Bronchial epithelial cell (primary cell): ENCODE measurements at places on chromosomes 2 and 18. TPM values are rescaled to one million over a fixed set of nuclear protein-coding genes. Genes with fewer than 3 reads are reported as not detected.

GKN1 gene
- not detected in 2 replicates for total RNA-seq

DES gene
- not detected in 2 replicates for total RNA-seq

CCT4 gene
- total RNA-seq: 122 and 183 TPM in 2 replicates

CNOT9 gene
- 37.6 and 53.7 TPM in 2 replicates for total RNA-seq

FAP gene
- total RNA-seq: 0.26 and 1.1 TPM in 2 replicates

KCNG2 gene
- not detected in 2 replicates for total RNA-seq

CD226 gene
- total RNA-seq: 0.53 and 0.64 TPM in 2 replicates

C18orf32 gene
- 9.0 and 14.3 TPM in 2 replicates for total RNA-seq

PROKR1 gene
- total RNA-seq: not detected in 2 replicates

REG1A gene
- total RNA-seq: not detected in 2 replicates

- no peak for DNase-seq
These were observed 8.6 kb upstream of the ZNF407 start for GRCh38 chr18:74589021-74589420.

DNA sequence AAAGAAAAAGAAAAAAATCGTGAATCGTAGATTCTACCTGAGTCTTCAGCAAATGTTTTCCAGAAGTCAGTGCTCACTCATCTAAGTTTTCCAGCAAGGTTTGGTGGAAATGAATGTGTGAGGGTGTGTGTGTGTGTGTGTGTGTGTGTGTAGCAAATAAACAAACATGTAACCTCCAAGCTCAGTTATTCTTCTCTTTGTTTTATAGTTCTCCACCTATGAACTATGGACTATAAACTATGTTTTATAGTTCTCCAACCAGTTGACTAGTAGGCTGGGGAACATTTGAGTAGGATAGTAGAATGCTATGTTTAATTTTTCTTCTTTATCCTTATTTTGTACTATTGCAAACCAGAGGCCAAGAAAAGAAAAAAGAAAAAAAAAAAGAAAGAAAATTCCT lies 44.6 kb upstream of the SERPINE2 start:
- DNase-seq: no peak

DNA sequence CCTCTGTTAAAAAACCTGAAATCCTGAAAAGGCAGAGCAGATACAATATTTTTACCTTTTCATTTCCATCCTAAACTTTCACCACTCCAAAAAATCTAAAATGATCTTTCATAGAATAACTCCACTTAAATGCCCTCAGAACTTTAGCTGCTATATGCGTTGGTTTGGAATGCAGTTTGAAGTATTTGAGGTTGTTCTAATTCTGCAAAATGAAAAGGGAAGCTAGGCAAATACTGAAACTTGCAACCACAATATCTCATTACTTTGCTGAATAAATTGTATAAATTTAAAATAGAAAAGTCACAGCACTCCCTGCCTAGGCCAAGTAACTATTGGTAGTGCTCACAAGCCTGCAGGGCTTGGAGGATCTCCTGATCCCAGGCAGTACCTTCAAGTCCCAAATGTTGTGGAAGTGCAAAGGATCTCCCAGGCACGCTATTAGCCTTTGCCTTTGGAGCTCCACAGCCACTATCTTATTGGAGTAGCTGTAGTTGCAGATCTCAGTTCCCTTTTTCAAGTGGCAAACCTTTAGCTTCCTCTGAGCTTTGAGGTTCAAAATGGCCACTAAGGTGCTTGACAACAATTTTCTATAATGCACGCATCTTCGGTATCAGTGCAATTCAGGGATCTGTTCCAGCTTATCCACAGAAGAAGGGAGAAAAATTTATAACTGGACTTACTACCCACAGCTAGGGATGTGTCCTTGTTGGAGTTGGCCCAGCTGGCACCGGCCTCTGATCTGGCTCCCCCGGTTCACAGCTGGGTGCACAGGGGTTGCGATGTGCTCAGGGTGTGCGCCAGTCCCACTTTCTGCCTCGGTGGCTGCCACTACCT lies 43.4 kb upstream of the ANKRD62 start:
- DNase-seq: no peak

DNA sequence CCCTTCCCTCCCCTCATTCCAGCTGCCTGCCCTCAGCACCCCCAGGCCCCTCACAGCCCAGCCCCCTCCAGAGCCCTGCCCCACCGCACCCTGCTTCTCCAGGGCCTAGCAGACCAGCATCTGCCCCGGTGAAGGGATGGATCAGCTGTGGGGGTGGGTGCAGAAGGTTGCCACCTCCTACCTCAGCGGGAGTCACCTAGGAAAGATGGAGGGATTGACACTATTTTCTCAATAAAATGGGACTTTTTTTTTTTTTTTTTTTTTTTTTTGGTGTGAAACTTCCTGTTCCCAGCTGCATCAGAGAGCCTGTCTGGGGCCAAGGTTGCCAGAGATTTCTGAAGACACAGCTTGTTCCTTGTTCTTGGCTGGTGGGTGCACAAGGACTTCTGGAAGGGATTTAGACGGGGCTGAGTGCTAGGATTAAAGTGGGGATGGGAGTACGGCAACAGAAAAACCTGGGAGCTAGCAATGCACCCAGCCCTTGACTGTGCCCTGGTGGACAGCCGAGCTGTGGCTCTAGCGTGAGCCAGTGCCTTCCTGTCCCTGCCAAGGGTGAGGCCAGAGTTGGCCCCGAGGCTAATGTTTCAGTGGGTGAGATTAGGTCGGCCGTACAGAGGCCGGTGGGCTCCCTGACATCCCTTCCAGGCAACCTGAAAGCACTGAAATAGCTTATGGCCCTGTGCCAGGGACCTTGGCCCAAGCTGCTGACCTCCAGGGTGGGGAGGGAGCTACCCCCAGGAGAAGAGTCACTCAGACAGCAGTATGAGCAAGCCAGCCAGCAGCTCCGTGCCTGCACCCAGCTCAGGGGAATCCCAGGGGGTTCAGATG lies 4.6 kb downstream of the B3GNT7 start:
- DNase-seq: no peak

DNA sequence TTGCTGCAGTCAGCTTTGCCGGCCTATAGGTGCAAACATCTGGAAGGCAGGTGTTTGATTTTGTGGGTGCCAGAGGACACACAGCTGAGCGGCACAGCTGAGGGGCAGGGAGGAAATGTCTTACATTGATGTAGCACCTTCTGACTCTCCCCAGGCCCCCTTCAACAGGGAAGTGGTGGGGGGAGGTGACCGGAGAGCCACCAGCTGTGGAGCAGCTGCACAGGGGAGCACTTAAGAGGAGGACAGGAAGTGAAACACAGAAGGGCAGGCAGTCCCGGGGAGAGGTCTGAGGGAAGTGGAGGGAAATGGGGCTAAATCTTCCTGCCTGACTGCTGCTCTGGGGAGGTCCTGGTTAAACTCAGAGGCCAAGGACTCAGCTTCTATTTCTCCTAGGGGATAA lies 409.1 kb downstream of the TNS1 start:
- no peak for DNase-seq

GRCh38 chr18:56455874-56456273 lies 182.5 kb downstream of the TXNL1 start:
- no peak for DNase-seq

DNA sequence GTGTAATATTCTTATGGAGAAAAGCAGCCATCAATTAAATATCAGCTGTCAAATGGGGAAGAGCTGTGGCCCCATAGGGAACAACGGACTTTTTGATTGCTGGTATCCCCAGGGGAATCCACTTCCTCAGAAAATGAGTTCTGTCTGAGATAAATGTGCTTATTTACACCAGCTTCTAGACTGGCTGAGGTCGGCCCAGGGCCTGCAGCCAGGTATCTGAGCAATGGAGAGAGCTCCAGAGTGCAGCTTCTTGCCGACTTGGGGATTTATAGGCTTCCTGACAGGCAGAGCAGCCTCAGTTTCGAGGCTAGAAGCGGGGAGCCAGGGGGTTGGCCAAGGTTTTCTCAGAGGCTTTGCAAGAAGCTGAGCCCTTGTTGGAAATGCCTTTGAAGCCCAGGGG lies 67.2 kb downstream of the MCFD2 start:
- DNase-seq: no peak

GRCh38 chr18:5066380-5066977 lies 130.6 kb downstream of the AKAIN1 start:
- no peak for DNase-seq

DNA sequence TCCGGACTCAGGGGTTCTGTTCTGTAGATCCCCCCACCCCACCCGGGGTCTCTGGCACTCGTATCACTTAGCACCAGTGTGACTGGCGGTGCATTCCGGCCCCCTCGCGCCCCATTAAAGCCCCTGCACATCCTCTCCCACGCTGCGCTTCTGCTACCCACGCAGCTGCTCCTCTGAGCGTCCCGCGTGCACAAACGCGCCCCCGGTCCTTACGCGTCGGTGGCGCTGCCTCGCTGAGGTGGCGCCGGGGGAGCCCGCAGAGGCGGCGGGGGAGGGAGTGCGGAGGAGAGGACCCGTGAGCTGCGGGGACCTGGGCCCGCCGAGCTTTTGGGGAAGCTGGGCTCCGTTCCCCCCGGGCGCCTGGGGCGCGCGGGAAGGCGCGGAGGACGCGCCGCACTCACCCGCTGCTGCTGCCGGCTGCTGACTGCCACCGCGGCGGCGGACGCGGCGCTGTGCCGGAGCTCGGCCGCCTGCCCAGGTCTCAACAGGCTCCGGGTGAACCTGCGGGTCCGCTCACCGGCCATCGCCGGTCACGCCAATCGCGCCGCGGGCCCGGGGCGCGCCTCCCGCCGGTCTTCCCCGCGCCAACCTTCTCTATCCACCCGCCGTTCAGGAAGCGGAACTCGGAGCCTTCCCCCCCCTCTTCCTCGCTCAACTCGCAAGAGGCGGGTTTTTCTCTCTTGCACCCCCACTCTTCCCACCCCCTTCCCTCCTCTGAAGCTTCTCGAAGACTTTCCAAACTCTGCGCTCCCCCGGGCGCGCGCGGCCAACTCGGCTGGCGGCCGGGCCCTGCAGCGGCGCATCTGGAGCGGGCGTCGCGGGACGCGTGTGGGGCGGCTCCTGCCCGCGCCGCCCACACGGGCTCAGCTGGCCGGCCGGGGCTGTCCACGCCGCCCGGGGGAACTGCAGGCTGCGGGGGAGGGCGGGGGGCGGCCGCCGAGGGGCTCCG lies at the start of gene DOCK10:
TSS of gene DOCK10 (minus strand) at position 618 of the 949 bp plus-strand sequence. CDS start at position 524, 94 bp downstream.
- DNase-seq: no peak

DNA sequence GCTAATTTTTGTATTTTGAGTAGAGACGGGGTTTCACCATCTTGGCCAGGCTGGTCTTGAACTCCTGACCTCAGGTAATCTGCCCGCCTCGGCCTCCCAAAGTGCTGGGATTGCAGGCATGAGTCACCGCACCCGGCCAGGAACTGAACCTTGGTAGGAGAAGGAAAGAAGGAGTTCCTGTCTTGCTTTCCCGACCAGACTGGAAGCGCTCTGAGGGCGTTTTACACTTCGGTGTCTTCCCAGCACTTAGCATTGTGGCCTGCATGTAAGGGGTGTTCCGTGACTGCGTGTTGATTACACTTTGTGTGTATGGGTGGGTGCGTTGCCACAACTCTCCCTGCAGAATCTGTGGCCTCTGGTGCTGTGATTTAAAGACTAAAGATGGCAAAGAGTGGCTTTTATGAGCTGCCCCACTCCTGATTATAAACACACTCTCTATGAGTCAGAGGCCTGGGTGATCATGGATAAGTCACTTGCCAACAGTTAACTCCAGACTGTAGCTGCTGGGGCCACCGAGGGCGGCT lies 46.0 kb downstream of the ODC1 start:
- no peak for DNase-seq

- no peak for DNase-seq
These were observed at the start of gene HOXD3 for GRCh38 chr2:176156807-176157498. HOXD3 (plus strand) TSS chr2:176157307; CDS start chr2:176169115, 11,808 bp downstream.

DNA sequence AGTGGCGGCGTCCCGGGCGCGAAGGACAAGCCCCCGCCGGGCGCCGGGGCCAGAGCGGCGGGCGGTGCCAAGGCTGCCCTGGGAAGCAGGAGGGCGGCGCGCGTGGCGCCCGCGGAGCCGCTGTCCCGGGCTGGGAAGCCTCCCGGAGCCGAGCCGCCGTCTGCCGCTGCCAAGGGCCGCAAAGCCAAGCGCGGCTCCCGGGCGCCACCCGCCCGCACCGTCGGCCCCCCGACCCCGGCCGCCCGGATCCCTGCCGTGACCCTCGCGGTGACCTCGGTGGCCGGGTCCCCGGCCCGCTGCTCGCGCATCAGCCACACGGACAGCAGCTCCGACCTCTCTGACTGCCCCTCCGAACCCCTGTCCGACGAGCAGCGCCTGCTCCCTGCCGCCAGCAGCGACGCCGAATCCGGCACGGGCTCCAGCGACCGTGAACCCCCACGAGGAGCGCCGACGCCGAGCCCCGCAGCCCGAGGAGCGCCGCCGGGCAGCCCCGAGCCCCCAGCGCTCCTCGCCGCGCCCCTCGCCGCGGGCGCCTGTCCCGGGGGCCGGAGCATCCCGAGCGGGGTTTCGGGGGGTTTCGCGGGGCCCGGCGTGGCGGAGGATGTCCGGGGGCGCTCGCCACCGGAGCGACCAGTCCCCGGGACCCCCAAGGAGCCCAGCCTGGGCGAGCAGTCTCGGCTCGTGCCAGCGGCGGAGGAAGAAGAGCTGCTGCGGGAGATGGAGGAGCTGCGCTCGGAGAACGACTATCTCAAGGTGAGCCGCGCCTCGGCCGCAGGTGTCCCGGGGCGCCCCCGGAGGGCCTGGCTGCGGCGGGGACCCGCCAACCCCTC lies 820 bp downstream of the MTCL1 start:
- no peak for DNase-seq

DNA sequence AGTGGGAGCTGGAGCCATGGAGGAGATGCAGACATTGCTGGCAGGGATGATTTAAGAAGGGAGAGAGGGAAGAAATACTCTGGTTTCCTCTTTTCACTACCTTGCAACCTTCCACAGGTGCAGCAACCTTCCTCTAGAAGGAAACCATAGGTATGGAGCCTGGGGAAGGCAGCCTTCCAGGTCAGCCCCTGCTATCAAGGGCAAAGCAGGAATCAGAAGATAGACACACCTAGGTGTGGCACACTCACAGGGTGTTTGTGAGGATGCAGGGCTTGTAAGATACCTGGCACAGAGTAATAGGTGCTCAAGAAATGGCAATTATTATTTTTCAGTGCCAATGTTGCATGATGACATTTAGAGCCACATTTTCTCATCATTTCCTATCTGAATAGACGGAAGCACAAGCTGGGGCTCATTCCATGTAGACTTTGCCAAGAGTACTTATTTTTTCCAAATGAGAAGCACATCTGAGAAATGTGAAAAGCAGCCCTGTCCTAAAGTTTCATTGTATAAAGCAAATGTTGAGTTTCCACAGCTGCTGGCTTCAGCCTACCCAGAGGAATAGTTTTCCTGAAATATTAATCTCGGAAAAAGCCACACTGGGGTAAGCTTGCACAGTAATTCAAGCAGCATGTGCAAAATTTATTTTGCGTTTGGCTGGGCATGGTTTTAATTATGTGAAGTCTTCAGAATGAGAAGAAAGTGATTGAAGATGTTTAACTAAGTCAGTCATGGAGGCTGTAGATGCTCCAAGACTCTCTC lies 20.6 kb downstream of the EVA1A start:
- DNase-seq: no peak

GRCh38 chr2:104774631-104775030 lies 79.3 kb upstream of the POU3F3 start:
- no peak for DNase-seq

DNA sequence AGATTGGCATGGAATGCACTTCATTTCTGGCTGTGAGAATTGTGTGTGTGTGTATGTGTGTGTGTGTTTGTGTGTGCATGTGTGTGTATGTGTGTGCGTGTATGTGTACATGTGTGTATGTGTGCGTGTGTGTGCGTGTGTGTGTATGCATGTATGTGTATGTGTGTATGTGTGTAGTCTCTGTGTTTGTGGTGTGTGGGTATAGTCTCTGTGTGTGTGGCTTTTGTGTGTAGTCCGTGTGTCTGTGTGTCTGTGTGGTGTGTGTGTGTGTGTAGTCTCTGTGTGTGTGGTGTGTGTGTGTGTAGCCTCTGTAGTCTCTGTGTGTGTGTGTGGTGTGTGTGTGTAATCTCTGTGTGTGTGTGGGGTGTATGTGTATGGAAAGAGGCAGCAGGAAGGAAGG lies 247.3 kb upstream of the SOX11 start:
- no peak for DNase-seq

GRCh38 chr2:241595600-241596140 lies 37.1 kb downstream of the BOK start:
- no peak for DNase-seq
